ENCODE measurements at places on chromosomes 7 and 10.

- DNase-seq: peak; percentile 33
Observed at GRCh38 chr7:31186202-31186601, 134.1 kb downstream of the ADCYAP1R1 start.

- DNase-seq: peak; percentile 49
Observed at GRCh38 chr10:121503587-121504051, 94.6 kb downstream of the FGFR2 start.

- DNase-seq: no peak
Observed at GRCh38 chr7:124790645-124791044, 25.1 kb upstream of the GPR37 start.

DNA sequence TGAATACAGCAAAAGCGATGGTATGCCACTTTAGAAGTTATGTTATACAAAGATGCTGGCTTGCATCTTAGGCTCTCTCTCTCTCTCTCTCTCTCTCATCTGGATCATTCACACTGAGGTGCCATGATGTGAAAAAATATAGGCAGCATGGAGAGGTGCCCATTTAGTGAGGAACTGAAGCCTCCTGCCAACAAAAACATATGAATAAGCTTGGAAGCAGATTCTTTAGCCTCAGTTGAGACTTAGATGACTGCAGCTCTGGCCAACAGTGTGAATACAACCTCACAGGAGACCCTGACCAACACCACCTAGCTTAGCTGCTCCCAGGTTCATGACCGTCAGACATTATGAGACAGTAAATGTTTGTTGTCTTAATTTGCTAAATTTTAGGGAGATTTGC, 560.1 kb upstream of the LRRTM3 start:
- no peak for DNase-seq

GRCh38 chr7:107966711-107967110, 36.2 kb downstream of the LAMB1 start:
- peak; percentile 70 for DNase-seq

DNA sequence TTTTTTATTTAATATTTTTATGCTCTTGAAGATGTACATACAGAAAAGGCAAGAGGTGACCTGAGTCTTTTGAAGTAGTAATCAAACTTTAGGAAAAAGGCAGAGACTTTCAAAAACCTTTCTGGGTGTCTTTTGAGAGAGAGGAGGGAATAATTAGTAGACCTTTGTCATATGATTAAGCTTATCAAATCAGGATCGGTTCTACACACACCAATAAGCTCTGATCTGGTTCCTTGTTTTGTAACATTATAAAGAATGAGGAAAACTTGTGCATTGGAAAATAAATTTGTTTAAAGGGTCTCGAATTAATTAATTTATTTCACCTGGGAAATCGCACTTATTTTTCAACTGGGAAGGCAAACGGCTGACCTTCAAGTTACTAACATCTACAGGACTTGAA, 11.9 kb downstream of the TWIST1 start:
- DNase-seq: no peak

- DNase-seq: no peak
Observed at GRCh38 chr7:11256501-11256900, 282.8 kb downstream of the PHF14 start.

DNA sequence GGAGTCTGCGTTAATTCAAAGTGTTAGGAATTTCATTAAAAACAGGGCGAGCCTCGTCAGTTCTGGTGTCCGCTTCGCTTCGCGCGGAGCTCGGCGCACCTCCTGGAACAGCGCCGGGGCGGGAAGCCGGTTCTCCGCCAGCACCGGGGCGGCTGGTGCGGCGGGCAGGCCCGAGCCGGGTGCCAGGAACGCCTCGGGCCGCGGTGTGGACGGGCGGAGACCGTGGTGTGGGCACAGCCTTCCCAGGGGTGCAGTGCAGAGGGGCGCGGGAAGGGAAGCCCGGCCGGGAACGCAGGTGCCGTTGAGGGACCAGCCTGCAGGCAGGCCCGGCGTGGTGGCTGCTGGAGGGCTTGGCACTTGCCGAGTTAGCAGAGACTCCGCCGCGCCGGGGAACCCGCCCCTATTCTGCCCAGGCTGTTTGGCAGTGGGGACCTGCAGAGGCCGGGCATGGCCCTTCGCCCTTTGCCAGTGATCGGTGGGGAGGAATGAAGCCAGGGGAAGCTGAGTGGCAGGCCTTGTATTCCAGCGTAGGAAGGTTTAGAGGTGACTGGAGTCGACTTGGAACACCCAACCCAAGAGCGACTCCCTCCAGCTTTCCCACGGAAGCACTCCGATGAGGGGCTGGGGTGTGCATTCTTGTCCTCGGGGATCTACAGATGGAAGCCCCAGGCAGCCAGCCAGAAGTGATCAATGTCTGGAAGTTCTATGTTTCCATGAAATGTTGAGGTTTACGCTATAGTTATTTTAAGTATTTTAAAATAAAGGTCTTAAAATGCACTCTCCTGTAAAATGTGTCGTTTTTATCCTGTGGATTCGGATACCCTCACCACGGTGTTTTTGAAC, 945 bp upstream of the RHEB start:
- DNase-seq: peak; percentile 70

DNA sequence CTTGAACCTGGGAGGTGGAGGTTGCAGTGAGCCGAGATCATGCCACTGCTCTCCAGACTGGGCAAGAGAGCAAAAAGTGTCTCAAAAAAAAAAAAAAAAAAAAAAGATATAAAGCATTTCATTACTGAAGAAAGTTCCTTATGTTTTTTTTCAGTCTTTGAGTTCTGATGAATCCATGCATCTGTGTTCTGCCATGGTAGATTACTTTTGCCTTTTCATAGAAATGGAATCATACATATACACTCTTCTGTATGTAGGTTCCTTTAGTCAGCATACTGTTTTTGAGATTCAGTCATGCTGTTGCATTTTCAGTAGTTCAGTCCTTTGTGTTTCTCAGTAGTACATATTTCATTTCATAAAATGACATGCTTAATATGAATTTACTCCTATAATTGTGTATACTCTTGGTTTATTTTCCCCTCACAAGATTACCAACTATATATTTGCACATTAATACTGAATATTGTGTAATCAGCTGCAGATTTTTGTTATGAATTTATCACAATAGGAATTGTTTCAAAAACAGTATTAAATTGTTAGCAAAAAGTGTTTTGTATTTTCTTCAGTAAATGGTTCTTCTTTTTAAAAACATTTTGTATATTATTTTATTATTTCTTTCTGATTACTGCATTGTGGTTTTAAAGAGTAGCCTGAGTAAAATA, 2.8 kb upstream of the ZNF777 start:
- no peak for DNase-seq

- DNase-seq: no peak
Observed at GRCh38 chr7:86963599-86964230, 95.7 kb downstream of the ELAPOR2 start.

GRCh38 chr10:13795653-13796555, 209.1 kb downstream of the PRPF18 start:
- DNase-seq: no peak

GRCh38 chr7:105163718-105164117, 149.7 kb downstream of the KMT2E start:
- no peak for DNase-seq

- DNase-seq: no peak
Observed at GRCh38 chr10:93475227-93475626, 6.9 kb downstream of the MYOF start.

- DNase-seq: peak; percentile 46
Observed at GRCh38 chr10:44786286-44786850, 124.8 kb upstream of the TMEM72 start.

DNA sequence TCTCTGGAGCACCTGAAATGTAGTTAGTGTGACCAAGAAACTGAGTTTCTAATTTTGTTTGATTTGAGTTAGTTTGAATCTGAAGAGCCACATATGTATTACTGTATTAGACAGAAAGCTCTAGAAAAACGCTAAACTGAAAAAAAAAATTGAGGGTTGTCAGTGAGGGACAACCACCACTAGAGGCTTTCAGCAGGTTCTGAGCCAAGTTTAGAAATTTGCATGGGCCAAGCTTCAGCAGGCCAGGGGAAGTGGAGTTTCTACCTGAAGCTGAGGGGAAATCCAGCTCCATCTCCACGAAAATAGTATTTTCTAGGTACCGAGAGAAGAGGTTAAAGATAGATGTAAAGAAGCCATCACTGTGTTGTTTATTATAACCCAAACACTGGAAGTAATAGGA, 77.9 kb upstream of the PLXNA4 start:
- no peak for DNase-seq

DNA sequence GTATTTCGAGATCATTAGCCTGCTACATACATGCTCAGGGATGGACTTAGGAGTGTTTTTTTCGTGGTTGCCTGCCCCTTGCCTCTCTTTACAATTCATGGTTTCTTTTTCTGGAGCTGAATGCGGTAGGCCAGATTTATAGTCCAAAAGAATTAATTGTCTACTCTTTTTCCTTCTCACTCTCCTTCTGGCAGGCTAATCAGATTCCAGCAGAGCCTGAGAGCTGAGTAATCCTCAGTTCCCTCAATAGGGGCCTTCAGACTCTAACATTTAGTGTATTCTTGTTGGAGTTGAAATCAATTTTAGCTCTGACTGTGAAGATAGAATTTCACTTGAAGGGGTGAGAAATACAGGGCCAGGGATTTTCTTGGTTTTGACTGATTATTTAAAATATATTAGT, 16.4 kb downstream of the SORCS3 start:
- no peak for DNase-seq

DNA sequence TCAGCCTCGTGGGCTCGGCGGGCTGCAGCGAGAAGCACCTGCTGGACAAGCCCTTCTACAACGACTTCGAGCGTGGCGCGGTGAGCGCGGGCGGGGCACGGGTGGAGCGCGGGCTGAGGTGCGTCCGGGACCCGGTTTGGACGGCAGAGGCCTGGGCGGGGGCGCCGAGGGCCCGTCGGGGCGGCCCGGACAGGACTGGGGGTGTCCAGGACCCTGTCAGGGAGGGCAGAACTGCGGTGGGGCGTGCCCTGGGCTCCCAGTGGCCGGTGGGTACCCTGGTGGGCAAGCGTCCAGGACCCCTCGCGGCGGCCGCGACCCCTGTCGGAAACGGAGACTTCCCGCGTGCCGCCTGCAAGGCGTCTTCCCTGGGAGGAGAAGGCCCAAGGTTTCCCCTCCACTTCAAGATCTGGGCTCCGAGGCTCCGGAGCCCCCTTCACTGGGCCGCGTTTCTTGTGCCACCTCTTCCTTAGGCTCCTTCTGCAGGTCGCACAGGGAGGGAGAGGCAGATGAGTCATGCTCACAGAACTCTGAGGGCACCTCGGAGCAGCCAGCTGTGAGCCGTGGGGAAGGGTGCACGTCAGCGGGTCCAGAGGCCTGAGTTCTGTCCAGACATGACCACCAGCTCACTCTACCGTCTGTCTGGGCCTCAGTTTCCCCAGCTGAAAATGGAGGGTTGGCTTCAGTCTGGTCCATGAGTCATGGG, 485 bp downstream of the ALOX5 start:
- no peak for DNase-seq

- DNase-seq: no peak
Observed at GRCh38 chr7:157874208-157874816, 537.5 kb downstream of the DNAJB6 start.

DNA sequence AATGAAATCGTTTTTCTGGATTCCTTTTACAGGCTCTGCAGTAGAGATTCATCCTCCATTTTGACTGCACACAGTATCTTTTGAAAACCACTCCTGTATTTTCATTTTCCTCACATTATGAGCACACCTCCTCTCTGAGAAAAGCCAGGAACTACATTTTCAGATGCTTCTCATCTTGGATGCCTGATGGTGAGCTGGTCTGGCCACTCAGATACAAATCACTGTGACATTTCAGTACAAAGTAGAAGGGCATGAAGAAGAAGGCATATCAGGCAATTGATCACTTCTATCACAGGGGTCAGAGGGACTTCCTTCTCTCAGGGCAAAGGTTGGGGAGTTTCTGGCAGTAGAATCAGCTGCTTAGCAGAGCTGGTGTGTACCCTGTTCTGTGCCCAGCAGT, 192.0 kb upstream of the POM121L12 start:
- DNase-seq: no peak

DNA sequence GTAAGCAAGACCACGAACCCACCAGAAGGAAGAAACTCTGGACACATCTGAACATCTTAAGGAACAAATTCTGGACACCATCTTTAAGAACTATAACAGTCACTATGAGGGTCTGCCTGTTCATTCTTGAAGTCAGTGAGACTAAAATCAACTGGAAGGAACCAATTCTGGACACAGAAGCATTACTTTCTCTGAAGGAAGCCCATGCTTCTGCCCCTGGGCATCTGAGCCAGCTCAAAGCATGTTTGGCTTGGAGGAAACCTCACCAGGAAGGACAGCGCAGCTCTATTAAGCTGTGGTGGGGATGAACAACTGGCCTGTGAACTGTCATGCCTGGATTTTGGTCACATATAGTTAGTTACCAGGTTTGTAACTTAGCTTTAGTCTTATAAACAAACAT, 132.4 kb upstream of the GDF10 start:
- no peak for DNase-seq

DNA sequence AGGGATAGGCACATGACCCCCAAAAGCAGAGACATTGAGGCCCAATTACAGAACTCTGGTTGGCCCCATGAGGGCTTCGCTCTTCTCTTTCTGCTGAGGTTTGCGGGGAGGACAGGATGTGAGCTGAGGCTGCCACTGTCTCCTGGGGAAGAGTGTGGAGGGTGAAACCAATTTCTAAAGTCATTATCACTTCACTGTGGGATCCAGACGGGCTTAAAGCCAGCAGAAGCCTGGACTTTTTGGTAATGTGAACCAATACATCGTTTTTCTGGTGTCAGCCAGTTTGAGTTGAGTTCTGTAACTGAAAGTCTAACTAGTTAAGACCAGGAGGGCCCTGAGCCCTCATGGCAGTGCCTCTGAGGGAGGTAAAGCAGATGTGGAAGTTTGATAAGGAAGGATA, 163.0 kb downstream of the MYOF start:
- no peak for DNase-seq

GRCh38 chr10:67297637-67298181, 371.9 kb downstream of the LRRTM3 start:
- no peak for DNase-seq

- no peak for DNase-seq
Observed at GRCh38 chr7:78063758-78064157, 265.2 kb downstream of the PHTF2 start.

- DNase-seq: no peak
Observed at GRCh38 chr7:153935095-153935494, 117.1 kb upstream of the DPP6 start.

GRCh38 chr7:131581241-131582051, 25.0 kb upstream of the PODXL start:
- DNase-seq: peak; percentile 78

- DNase-seq: no peak
Observed at GRCh38 chr10:58575491-58575890, 62.8 kb downstream of the BICC1 start.

GRCh38 chr7:105656922-105657521, 75.7 kb upstream of the EFCAB10 start:
- DNase-seq: no peak

GRCh38 chr7:99120916-99121315, 23.0 kb downstream of the SMURF1 start:
- no peak for DNase-seq

GRCh38 chr10:123081896-123082295, 53.9 kb upstream of the HMX3 start:
- DNase-seq: no peak

Data from femur (tissue), 1 donor.